ENCODE measurements at places on chromosomes 16 and 17. TPM values are rescaled to one million over a fixed set of nuclear protein-coding genes. Genes with fewer than 3 reads are reported as not detected.

GRCh38 chr16:11253995-11254912 is 1.8 kb downstream of the SOCS1 start:
- no peak for DNase-seq
- no peaks in the 10 kb centered on the region for H3K27me3 ChIP-seq
- no peaks in the 10 kb centered on the region for H3K36me3 ChIP-seq
- peak overlapping the region; percentile 88 for H3K4me3 ChIP-seq
- H3K27ac ChIP-seq: peak overlapping the region; percentile 96
- H3K4me1 ChIP-seq: peaks cover 20% of the 10 kb centered on the region

DNA sequence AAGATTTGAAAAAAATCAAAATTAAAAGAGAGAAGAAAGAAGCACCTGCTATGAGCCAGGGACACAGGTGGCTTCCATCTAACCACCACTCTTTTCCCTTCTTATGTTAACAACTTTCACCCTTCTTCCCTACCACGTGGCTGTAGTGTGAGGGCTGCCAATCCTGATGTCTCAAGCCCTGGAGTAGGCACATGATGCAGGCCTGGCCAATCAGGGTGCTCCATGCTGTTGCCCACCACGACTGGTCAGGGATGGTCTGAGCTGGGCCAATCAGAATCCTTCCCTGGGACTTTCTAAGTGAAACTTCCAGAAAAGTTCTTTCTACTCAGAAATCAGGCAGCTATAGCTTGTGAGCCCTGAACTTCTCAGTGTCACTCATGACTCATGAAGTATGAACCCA is 140.7 kb downstream of the SDK2 start:
- no peaks in the 10 kb centered on the region for H3K27me3 ChIP-seq
- no peak overlapping the region for H3K27ac ChIP-seq

- H3K36me3 ChIP-seq: no peaks in the 10 kb centered on the region
- no peak for DNase-seq
- peaks cover 22% of the 10 kb centered on the region for H3K4me1 ChIP-seq
- no peak within 1 kb of the TSS for H3K27ac ChIP-seq
Observed at GRCh38 chr16:1333149-1333812, at the start of gene BAIAP3. Gene BAIAP3, plus strand, starts transcription at chr16:1333645. Its CDS starts 4,905 bp downstream, at chr16:1338550.

- H3K4me1 ChIP-seq: no peaks in the 10 kb centered on the region
- DNase-seq: no peak
- no peak overlapping the region for H3K27ac ChIP-seq
Observed at GRCh38 chr16:1651094-1651973, 26.7 kb upstream of the JPT2 start.

DNA sequence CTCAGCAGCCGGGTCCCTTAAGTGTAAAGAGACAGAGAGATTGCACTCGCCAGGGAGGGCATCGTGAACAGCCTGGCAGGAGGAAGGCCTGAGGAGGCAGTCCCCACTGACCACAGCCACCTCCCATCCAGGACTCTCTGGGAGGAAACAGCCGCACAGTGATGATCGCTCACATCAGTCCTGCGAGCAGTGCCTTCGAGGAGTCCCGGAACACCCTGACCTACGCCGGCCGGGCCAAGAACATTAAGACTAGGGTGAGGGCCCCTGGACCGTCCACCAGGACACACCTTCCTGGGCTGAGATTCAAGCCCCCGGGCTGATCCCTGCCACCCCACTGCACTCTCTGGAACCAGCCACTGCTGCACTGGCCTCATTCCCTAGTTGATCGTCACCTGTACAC is 14.0 kb downstream of the BTBD17 start:
- peaks cover 4% of the 10 kb centered on the region for H3K27me3 ChIP-seq
- no peak overlapping the region for H3K4me3 ChIP-seq
- no peak overlapping the region for H3K27ac ChIP-seq

GRCh38 chr17:81885869-81886548 is 5.4 kb downstream of the ALYREF start:
- no peaks in the 10 kb centered on the region for H3K27me3 ChIP-seq
- peaks cover 16% of the 10 kb centered on the region for H3K4me1 ChIP-seq
- H3K4me3 ChIP-seq: no peak overlapping the region
- peaks cover 29% of the 10 kb centered on the region for H3K36me3 ChIP-seq
- H3K27ac ChIP-seq: no peak overlapping the region
- DNase-seq: no peak

GRCh38 chr17:79892457-79893241 is 53.4 kb upstream of the CBX4 start:
- no peaks in the 10 kb centered on the region for H3K36me3 ChIP-seq
- H3K4me1 ChIP-seq: no peaks in the 10 kb centered on the region
- no peak overlapping the region for H3K27ac ChIP-seq
- peaks cover 10% of the 10 kb centered on the region for H3K27me3 ChIP-seq

- peaks cover 11% of the 10 kb centered on the region for H3K4me1 ChIP-seq
- no peak for DNase-seq
- H3K4me3 ChIP-seq: no peak overlapping the region
- H3K36me3 ChIP-seq: no peaks in the 10 kb centered on the region
Observed at GRCh38 chr17:8212312-8213180, 2.2 kb upstream of the AURKB start.

DNA sequence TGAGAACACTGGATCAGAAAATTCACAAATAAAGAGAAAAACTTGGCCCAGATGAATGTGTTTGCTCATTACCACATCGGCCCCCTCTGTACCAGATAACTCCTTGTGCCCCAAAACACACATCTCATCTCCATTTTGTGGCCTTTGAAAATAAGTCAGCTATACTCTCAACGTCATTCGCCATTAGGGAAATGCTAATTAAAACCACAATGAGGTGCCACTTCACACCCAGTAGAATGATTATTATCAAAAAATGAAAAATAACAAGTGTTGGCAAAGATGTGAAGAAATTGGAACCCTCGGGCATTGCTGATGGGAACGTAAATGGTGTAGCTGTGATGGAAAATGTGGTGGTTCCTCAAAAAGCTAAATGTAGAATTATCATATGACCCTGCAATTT is 34.6 kb upstream of the AKTIP start:
- H3K27ac ChIP-seq: no peak overlapping the region
- no peaks in the 10 kb centered on the region for H3K27me3 ChIP-seq
- no peaks in the 10 kb centered on the region for H3K4me1 ChIP-seq
- H3K4me3 ChIP-seq: no peak overlapping the region

DNA sequence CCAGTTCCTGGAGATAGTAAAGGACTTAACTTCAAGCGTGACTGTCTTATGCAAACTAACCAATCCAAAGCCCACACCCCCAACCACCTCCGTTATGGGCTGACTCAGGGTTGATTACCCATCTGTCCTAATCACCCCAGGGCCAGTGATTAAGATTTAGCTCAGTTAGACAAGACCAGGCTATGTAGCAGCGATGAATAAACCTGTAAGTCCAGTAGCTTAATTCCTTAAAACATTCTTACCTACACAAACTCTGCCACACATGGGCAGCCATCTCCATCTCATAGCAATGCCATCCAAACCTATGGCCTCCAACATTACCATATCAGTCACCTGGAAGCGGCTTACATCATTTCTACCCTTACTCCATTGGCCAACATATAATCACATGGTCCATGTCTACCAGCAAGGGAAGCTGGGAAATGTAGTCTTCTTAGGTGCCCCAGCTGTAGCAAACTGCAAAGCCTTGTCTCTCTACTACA is 266.7 kb downstream of the SHISA9 start:
- H3K4me1 ChIP-seq: no peaks in the 10 kb centered on the region
- no peak overlapping the region for H3K4me3 ChIP-seq
- H3K27ac ChIP-seq: no peak overlapping the region
- H3K36me3 ChIP-seq: no peaks in the 10 kb centered on the region

DNA sequence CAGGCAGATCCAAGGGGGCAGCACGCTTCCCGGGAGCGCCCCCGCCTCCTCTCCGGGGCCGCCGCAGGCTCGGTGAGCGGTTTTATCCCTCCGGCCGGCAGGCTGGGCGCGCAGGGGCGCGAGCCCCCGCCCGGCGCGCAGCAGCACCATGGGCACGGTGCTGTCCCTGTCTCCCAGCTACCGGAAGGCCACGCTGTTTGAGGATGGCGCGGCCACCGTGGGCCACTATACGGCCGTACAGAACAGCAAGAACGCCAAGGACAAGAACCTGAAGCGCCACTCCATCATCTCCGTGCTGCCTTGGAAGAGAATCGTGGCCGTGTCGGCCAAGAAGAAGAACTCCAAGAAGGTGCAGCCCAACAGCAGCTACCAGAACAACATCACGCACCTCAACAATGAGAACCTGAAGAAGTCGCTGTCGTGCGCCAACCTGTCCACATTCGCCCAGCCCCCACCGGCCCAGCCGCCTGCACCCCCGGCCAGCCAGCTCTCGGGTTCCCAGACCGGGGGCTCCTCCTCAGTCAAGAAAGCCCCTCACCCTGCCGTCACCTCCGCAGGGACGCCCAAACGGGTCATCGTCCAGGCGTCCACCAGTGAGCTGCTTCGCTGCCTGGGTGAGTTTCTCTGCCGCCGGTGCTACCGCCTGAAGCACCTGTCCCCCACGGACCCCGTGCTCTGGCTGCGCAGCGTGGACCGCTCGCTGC is 832 bp downstream of the CDK5R1 start:
- no peaks in the 10 kb centered on the region for H3K36me3 ChIP-seq
- peak overlapping the region; percentile 55 for H3K4me3 ChIP-seq
- no peak for DNase-seq

CES5A gene
- total RNA-seq: not detected

ACSM2A gene
- total RNA-seq: 0.49 TPM

TSPAN10 gene
- total RNA-seq: 0.68 TPM

HOXB4 gene
- 5.0 TPM for total RNA-seq

SMIM5 gene
- total RNA-seq: 0.82 TPM

TMEM106A gene
- total RNA-seq: 7.2 TPM

MMP15 gene
- 2.3 TPM for total RNA-seq

ZSCAN10 gene
- not detected for total RNA-seq

ITGA2B gene
- total RNA-seq: 0.27 TPM

SMTNL2 gene
- total RNA-seq: 1.8 TPM

CSH1 gene
- not detected for total RNA-seq
